ENCODE measurements at places on chromosomes 11 and 22. TPM values are rescaled to one million over a fixed set of nuclear protein-coding genes. Genes with fewer than 3 reads are reported as not detected.

The KCNJ4 gene
- total RNA-seq = 0.18 TPM

The MS4A3 gene
- total RNA-seq = 0.13 TPM

The SPDYC gene
- not detected for total RNA-seq

The CDHR5 gene
- not detected for total RNA-seq

The NEFH gene
- total RNA-seq = 0.08 TPM

The FGF4 gene
- total RNA-seq = not detected

The KIRREL3 gene
- 0.36 TPM for total RNA-seq

The DENND5A gene
- total RNA-seq = 136 TPM

The C11orf87 gene
- not detected for total RNA-seq

The MRGPRF gene
- 0.36 TPM for total RNA-seq

The CCDC81 gene
- 0.49 TPM for total RNA-seq

The LUZP2 gene
- total RNA-seq = 0.18 TPM

The KIAA0930 gene
- 42.5 TPM for total RNA-seq

The MS4A1 gene
- 0.59 TPM for total RNA-seq

The KRTAP5-9 gene
- total RNA-seq = not detected

The CEND1 gene
- total RNA-seq = 15.9 TPM

The MAPK8IP2 gene
- total RNA-seq = 38.4 TPM

The CALCB gene
- not detected for total RNA-seq

The OR6T1 gene
- not detected for total RNA-seq

The NPAS4 gene
- total RNA-seq = 0.08 TPM

The OR8G1 gene
- total RNA-seq = not detected

The CNGA4 gene
- total RNA-seq = 0.62 TPM

The OR9I1 gene
- not detected for total RNA-seq

The LMO2 gene
- total RNA-seq = 0.64 TPM

The SYCE3 gene
- total RNA-seq = not detected

The MRGPRX3 gene
- total RNA-seq = not detected

The PRG3 gene
- total RNA-seq = not detected

The POU2AF2 gene
- not detected for total RNA-seq

All from Panc1 (cell line).